ENCODE measurements at places on chromosomes 3 and 15.

DNA sequence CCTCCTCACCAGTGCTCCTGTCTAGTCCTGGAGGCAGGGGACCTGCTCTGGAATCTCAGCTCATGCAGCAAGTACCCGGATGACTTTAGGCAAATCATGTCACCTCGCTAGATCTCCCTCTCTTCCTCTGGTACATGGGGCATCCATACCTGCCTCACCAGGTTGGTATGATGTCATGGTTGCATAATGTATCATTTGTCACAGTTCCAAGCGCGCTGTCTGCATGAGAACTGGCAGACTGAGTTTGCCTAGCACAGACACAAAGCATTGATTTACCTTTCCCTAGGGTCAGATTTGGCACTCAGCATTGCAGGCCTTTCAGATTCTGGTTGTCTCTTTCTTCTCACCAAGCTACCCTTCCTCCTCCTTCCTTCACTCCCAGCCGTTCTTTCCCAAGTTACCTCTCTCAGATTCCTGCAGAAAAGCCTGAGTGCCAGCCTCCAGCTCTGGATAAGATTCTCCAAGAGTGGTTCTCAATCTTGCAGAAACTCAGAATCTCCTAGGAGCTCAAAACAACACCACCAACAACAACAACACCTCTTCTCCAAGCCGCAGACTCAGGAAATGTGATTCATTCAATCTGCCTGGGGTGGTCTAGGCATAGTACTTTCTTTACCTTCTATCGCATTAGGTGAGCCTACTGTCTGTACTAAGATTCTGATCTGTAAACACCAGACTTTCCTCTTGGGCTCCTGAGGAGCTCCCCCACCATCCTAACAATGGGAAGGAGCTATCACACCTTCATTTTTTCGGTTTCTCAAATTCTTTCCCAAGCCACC, 29.5 kb downstream of the FAM43A start:
- peak; percentile 30 for DNase-seq

DNA sequence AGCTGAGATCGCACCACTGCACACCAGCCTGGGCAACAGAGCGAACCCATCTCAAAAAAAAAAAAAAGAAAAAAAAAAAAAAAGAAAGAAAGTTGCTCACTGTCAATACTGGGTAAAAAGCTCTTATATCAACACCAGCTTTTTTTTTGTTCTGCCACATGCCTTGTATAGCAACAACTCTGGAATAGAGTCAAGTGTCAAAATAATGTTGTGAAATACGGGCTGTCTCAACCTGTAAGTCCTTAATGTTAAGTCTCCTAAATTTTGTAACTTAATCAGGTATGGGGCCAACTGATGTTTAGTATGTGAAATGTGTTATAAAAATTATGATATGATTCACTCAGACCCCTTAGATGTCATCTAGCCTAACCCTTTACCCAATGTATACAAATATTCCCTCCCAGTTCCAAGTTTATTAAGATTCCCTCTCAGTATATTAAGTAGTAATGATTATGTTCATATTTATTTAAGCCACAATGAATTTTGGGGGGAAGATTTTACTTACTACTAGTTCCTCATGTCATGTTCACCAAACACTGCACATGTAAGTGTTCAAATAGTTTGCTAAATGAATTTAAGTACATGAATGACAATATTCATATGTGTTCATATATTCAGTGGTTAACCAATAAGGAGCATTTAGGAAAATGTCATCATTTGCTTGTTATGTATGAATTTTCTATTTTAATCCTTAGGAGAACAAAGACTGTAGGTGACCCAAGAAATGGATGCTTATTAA, 52.2 kb downstream of the GPR160 start:
- no peak for DNase-seq

DNA sequence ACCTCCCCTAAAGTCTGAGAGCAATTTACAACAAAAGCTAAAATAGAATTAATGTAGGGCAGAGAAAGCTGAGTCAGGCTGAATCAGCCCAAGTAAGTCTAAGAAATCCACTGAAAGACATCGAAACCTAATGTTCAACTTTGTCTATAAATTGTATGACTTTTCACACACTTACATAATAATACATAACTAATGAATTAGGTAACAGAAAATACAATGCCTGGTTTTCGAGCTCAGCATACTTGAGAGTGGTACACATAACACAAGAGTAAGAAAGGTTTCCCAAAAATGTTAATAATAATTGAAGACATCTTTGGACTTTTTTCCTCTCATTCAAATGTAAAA, 55.3 kb upstream of the VGLL4 start:
- no peak for DNase-seq

GRCh38 chr3:27675287-27675686, 46.8 kb downstream of the EOMES start:
- DNase-seq = no peak

GRCh38 chr3:123072152-123072551, 5.3 kb downstream of the PDIA5 start:
- peak; percentile 49 for DNase-seq

GRCh38 chr3:101535221-101535620, 22.2 kb upstream of the SENP7 start:
- DNase-seq = no peak

- DNase-seq = no peak
Measured at GRCh38 chr15:50234764-50235163, 30.8 kb downstream of the HDC start.

DNA sequence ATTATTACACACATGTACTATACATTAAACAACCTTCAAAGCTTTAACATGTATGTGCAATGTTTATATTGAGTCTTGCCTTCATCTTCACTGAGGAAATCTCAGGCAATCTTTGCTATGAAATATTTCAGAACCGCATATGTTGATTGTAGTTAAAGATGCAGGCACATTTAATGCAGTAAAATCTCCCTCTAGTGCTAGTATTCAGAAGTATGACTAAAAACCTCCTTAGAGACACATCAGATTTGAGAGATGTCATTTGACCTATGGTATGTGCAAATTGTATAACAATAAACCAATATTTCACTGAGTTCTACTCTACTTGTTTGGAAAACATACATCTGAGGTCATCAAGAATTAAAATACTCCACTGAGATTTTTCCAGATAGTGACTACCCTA, 123.8 kb upstream of the C15orf61 start:
- DNase-seq = no peak

Measured in body of pancreas (tissue), 4 donors.